A673 (cell line): ENCODE measurements at places on chromosomes 16 and 17. TPM values are rescaled to one million over a fixed set of nuclear protein-coding genes. Genes with fewer than 3 reads are reported as not detected.

DNA sequence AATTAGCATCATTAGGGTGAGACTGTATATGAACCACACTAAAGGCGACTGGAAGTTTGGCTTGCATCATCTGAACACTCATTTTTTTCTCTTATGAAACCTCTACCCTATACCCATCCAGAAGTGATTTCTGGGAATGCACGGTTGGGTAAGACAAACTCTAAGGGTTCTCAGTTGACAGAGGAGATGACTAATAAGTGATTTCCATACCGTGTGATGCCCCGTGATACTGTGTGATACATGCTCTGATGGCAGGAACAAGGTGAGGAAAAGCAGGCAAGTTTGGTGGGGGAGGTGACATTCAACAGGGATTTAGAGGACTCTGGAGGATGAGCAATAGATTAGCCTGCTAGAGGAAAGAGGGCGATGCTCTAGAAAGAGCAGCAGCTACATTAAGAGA lies 156.4 kb upstream of the CCL2 start:
- H3K4me3 ChIP-seq, result no peak overlapping the region
- H3K27me3 ChIP-seq, result no peaks in the 10 kb centered on the region
- no peak for DNase-seq
- H3K36me3 ChIP-seq, result no peaks in the 10 kb centered on the region

DNA sequence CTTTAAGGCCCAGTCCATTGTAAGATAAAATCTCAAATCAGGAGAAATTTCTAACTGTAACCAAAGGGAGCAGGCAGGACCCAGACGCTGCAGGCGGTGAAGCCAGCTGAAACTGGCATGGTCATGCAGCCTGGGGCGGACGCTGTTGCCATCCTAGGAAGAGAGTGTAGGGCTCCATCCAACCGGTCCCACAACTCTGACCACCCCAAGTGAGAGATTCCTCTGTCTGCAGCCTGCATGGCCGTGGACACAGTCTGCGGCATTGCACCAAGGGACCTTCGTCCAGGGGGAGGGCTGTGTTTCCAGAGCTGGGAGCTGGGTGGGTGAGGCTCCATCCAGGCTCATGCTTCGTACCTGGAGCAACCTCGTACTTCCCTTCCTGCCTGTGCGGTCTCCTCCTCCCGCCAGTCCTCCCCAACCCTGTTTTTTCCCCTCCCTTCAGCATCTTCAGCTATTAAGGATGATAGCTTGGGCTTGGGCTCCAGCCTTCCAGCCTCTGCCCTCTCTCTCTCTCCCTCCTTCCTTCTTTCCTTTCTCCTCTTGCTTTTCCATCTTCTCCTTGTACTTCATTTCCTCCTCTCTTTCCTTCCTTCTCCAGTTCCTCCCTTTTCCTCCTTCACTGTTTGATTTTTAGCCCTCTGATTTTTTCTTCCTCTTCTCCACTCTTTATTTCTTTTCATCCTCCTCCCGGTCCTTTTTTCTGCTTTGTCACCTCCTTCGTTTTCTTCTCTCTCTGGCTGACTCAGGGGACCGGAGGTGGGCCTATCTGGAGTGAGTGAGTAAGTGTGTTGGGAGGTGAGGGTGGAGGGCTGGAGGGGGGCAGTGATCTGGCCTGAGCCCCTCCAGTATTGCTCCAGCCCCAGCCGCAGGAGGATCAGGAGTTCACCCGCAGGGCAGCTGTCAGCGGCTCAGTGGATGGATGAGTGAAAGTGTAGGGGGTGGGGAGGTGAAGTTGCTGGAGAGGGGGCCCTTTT lies 17.0 kb upstream of the LHX1 start:
- no peak overlapping the region for H3K27ac ChIP-seq
- no peaks in the 10 kb centered on the region for H3K27me3 ChIP-seq
- H3K4me3 ChIP-seq, result no peak overlapping the region
- no peaks in the 10 kb centered on the region for H3K36me3 ChIP-seq
- H3K4me1 ChIP-seq, result no peaks in the 10 kb centered on the region
- no peak for DNase-seq

DNA sequence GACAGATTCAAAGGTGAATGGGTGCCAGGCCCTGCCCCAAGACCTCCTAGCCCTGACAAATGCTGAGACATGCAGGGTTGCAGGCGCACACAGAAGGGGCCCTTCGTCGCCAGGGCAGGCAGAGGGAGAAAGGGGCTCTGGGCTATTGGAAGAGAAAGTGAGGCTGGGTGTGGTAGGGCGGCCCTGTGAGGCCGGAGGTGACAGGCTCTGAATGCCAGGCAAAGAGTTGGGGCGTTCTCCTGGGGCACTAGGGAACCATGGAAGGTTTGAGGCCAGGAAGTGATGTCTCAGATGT lies 26.4 kb upstream of the NXPH3 start:
- no peaks in the 10 kb centered on the region for H3K4me1 ChIP-seq
- no peaks in the 10 kb centered on the region for H3K36me3 ChIP-seq
- no peak overlapping the region for H3K27ac ChIP-seq

- peaks cover 28% of the 10 kb centered on the region for H3K4me1 ChIP-seq
- H3K36me3 ChIP-seq, result no peaks in the 10 kb centered on the region
- no peak overlapping the region for H3K4me3 ChIP-seq
- no peak overlapping the region for H3K27ac ChIP-seq
These were observed 6.0 kb upstream of the LPCAT2 start for GRCh38 chr16:55502801-55503366.

DNA sequence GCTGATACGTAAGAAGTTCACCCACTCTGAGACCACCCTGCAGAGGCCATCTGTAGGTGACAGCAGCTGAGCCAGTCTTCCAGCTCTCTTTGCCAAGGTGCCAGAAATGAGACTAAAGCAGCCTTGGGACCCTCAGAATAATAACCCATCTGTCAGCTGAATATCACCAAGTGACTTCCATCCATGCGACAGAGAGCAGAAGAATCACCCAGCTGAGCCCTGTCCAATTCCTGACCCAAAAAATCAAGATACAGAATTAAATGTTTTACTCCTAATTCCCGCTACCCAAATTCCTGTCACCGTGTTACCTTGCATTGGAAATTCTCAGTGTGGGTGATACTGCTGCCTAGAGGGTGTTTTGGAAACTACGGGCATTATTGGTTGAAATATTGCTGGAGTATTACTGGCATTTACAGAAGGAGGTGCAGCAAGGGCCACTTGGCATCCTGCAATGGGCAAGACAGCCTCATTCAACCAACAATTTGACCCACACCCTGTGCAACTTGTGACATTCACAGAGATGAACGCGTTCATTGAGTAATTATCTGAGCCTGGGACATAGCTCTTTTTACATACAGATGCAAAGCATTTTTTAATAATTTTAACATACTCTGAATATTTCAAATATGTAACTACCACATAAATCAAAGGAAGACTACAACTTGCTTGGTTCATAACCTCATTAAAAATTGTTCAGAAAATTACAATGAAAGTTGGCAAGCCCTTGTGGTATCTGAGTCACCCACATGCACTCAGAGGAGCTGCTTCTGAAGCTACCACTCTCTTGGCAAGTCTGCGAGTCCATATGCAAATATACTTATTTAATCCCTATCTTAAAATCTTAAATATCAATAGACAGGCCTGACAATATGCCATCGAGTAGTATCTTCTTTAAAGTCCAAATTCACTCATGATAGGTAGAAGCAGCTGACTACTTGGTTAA lies 126.6 kb downstream of the C16orf95 start:
- no peaks in the 10 kb centered on the region for H3K36me3 ChIP-seq
- H3K4me1 ChIP-seq, result no peaks in the 10 kb centered on the region
- H3K4me3 ChIP-seq, result no peak overlapping the region
- H3K27me3 ChIP-seq, result no peaks in the 10 kb centered on the region

GRCh38 chr16:31274831-31275816 lies 15.3 kb downstream of the ITGAM start:
- H3K36me3 ChIP-seq, result no peaks in the 10 kb centered on the region
- no peaks in the 10 kb centered on the region for H3K27me3 ChIP-seq

CLEC10A gene
- not detected in 2 replicates for total RNA-seq

TBC1D3D gene
- 0.49 and 0.76 TPM in 2 replicates for total RNA-seq

TPSG1 gene
- not detected in 2 replicates for total RNA-seq

ZNF385C gene
- total RNA-seq, result 0.15 and 0.17 TPM in 2 replicates

CACNG1 gene
- not detected in 2 replicates for total RNA-seq

MAFG gene
- total RNA-seq, result 46.7 and 49.7 TPM in 2 replicates

HOXB6 gene
- 19.8 and 27.6 TPM in 2 replicates for total RNA-seq
